ENCODE measurements at places on chromosomes 12 and 14.

GRCh38 chr12:8697476-8698131, at the start of gene RIMKLB:
RIMKLB (plus strand) TSS chr12:8697991; CDS start chr12:8713867, 15,876 bp downstream.
- DNase-seq: peak; percentile 78

DNA sequence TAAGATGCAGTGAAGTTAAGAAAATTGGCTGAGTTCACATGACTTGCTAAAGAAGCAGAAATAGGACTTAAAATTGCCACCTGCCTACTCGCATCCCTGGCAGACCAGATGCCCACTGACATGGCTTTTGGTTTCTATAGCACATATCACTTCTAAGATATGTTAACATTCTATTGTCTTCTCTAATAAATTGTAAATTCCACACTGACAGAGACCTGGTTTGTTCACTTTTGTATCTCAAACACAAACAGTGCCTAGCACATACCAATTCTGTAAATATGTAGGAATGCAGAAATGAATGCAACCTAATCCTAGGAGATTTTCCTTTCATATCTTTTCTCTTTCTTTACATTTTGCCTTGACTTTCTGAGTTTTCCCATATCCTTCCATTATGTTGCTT, 1047.6 kb downstream of the AACS start:
- no peak for DNase-seq

DNA sequence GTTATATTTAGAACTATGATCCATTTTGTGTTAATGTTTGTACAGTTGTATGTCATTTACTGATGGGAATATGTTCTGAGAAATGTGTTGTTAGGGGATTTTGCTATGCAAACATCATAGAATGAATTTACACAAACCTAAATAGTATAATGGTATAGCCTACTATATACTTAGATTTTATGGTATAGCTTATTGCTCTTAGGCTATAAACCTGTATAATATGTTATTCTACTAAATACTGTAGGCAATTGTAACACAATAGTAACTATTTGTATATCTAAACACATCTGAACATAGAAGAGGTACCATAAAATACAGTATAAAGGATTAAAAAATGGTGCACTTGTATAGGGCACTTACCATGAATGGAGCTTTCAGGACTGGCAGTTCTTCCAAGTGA, 105.4 kb upstream of the GRIN2B start:
- no peak for DNase-seq

GRCh38 chr12:14795028-14795448, 8.2 kb downstream of the WBP11 start:
- DNase-seq: no peak

DNA sequence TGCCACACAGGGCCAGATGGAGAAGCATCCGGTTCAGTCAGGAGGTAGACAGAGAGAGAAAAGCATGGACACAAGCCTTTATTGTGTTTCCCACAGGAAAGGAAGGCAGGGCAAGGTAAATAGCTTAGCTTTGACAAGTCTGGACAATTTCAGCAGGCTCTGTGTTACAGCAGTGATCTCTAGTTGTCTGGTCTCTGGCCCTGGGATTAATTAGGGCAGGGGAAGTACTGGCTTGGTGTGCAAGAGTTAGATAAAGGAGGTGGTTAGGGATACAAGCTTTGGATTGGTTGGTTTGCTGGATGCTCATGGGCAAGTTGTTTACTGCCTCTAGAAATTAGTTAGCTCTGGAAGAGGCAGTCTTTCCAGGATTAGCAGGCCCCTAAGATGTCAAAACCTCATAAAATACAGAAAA, 15.1 kb upstream of the NGDN start:
- no peak for DNase-seq

- no peak for DNase-seq
Observed at GRCh38 chr14:95948558-95948981, 71.9 kb downstream of the TUNAR start.

GRCh38 chr12:113070117-113070906, 13.8 kb downstream of the DTX1 start:
- DNase-seq: no peak

GRCh38 chr12:124385219-124385969, 90.5 kb downstream of the RFLNA start:
- no peak for DNase-seq

GRCh38 chr12:43692064-43692463, 66.5 kb downstream of the PUS7L start:
- DNase-seq: no peak

DNA sequence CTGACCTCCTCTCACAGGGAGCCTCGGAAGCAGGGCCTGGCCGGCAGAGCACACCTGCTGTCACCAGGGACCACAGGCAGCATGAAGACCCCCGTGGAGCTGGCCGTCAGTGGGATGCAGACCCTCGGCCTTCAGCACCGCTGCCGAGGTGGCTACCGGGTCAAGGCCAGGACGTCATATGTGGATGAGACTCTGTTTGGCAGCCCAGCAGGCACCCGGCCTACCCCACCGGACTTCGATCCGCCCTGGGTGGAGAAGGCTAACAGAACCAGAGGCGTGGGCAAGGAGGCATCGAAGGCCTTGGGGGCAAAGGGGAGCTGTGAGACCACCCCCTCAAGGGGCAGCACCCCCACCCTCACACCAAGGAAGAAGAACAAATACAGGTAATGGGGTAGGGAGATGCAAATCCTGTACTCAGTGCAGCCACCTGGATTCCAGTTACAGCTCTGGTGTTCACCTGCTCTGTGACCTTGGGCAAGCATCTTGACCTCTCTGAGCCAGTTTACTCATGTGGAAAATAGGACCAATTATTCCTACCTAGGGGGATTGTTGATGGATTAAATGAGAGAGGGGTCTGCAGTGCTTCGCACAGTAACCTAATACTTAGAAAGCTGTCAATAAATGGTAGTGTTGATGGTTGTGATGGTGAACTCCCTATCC, 1.3 kb downstream of the RITA1 start:
- no peak for DNase-seq

- DNase-seq: no peak
Observed at GRCh38 chr12:90925562-90925961, 29.4 kb downstream of the CCER1 start.

GRCh38 chr12:1003600-1004271, 12.7 kb downstream of the ERC1 start:
- DNase-seq: no peak

DNA sequence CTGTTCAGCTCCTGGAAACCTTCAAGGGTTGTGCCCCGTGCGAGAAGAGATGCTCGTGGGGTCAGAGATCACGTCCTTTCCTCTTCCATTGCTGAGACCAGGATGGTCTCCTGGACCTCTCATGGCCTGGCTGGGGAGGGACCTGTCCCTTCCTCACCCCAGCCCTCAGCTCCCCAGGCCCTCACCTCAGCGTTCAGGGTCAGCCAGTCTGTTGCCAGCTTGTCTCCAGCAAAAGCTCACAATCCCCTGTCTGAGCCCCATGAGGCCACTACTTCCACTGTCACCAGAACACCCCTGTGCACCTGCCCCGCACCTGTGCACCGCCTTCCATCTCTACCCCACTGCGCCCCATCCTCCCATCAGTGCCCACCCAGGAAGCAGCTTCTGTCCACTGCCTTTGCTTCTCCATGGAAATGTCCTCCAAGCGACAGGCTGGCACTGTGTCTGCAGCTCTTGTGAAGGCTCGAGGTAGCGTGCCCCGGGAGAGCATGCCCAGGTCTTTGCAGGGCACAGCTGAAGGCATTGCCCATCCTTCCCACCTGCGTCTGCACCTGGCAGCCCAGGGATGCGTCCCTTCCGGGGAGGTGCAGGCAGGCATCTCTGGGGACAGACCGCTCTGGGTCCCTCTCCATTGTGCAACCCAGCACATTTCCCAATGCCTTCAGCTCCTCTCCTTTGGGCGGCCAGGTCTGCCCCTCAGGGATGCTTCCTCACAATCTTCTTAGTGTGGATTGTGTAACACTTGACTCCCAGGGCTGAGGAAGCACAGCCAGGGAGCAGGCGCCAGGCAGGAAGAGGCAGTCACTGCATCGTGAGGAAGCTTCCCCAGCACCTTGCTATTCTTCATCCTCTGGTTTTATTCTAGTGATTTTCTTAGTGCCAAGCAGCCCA, 179.6 kb downstream of the ADGRD1 start:
- no peak for DNase-seq

DNA sequence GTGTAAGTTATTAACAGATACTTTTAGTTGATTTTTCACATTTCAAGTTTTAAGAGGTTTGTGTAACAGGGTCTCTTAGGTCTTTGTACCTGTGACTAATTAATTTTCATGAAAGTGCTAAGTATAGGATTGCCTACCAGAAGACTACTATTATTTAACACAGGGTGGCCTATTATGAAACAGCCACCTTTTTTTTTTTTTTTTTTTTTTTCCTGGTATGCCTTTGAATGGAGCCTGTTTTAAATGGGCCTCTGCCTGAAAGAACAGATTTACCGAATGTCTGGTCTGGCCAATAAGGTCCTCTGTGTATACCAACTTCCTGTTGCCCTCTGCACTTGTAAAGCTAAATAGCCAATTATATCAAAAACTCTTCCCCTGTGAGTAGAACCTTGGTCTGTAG, 62.5 kb downstream of the SLC38A6 start:
- no peak for DNase-seq

DNA sequence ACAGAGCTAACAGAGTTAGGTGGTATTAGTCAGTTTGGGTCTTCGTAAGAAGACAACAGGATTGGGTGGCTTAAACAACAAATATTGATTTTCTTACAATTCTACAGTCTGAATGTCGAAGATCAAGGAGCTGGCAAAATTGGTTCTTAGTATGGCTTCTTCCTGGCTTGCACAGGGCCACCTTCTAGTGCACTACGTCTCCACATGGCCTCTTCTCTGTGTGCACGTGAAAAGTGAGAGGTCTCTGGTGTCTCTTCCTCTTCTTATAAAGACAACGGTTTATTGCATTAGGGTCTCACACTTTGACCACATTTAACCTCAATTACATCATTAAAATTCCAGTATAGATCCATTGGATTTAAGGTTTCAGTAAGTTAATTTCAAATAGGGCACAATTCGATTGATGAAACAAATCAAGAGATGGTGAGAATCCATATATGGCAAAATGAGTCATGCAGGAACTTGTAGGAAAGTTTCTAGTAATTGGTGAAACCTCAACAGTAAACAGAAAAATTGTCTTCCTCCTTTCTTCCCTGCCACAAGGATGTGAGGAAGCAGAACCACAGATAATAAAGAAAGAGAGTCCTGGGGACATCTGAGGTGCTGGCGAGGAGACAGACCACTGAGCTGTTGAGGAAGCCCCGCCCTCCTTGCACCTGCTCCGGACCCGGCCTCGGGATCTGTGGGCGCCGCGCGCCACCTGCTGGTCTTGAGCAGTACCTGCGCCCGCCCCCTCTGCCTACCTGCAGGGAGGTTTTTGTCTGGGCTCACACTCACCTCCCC, 846.7 kb downstream of the TMEM121 start:
- peak; percentile 86 for DNase-seq

DNA sequence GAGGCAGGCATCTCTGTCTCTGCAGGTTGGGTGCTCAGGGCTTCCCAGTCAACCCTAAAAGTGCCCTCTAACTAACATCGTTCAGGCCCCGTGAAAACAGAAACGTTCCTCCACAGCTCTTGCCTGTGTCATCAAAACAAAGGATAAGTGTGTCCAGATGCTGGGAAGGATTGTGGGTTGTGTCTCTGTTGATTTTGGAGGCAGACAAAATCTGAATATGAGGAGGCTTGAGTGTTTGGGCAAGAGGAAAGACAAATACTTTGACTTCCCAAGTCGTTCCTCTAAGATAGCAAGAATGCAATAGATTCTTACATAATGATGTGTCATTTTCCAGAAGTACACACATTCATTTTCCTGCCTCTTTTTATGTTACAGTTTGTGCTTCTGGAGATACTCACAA, 52.9 kb downstream of the SERPINA3 start:
- no peak for DNase-seq

DNA sequence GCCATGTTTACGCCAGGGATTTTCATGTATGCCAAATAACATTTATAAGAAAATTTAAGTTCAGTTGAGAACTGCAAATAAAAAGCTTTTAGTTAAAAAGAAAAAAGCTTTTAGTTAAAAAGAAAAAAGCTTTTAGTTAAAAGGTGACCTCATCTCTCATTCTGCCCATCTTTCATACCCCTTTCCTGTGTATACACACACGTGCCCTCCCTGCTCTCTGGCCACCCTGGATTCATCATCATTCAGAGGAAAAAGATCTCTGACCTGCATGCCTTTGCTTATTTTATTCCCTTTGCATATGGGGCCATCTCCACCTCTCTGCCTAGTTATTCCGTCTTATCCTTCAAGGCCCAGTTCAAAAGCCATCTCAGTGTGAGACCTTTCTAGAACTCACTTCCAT, 38.1 kb upstream of the CDK17 start:
- no peak for DNase-seq
